ENCODE measurements at places on chromosomes 2 and 18.

GRCh38 chr2:66834859-66835258 lies 399.9 kb downstream of the MEIS1 start:
- no peak for DNase-seq

DNA sequence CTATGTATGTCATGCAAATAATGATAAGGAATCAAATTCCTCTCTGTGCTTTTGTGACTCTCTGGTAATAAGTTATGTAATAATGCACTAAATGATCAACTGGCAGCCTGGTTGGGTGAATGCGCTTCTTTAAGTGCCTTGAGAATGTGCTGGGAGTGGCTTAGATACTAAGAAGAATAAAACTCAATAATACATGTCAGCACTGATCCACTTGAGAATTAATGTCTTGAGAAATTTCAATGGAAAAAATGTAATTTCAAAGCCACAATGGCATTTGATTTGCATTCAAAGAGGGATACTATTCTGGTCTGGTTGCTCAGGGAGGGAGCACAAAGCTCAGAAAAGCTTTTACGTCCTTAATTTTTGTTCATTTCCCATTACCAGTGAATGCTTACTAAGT lies 137.7 kb upstream of the MMADHC start:
- no peak for DNase-seq

- DNase-seq: no peak
These were observed 52.2 kb downstream of the C2orf74 start for GRCh38 chr2:61214171-61214570.

DNA sequence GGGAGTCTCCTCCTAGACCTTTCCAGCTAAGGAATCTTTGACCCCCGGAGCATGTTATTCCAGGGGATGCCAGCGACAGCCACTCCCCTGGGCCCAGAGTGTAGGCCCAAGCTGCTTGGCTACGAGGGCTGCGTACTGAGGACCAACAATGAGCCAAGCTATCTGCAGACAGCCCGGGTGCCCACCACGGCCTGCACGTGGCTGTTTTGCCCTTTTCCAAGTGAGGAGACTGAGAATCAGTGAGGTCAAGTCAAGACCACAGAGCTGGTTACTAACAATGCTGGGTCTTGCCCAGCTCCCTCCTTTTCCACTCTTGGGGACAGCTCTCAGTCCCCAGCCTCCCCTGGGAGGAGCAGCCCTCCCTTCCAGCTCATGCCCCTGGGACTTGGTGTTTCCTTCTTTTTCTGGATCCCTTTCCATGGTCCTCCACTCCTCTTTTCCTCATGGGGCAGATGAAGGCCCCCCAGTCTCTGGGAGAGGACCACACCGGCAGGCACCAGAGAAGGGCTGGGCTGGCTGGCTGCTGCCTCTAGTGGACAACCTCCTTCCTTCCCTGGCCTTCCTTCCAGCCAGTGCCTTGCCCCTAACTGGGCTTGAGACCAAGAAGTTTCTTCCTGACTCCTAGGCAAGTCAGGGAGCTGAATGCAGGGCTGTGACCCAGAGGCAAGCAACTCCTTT lies 550 bp upstream of the MALL start:
- no peak for DNase-seq

GRCh38 chr18:63213936-63214671 lies 105.5 kb downstream of the BCL2 start:
- DNase-seq: no peak

DNA sequence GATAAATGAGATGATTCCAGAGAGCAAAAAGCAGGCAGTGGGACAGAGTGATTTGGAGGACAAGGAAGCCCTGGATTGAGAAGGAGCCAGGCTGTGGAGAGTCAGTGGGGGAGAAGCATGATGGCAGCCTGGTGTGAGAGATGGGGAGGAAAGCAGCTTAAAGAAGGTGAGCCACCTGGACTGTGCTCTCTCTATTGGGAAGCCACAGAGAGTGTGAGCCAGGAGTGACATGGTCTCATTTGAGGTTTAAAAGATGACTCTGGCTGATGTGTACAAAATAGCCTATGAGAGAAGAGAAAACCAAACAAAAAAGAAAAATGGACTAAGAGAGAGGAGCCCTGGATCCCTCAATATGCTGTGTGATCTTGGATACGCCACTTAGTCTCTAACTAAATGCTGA lies 12.9 kb upstream of the EPAS1 start:
- no peak for DNase-seq

GRCh38 chr18:65239787-65240186 lies 511.0 kb upstream of the CDH7 start:
- DNase-seq: no peak

DNA sequence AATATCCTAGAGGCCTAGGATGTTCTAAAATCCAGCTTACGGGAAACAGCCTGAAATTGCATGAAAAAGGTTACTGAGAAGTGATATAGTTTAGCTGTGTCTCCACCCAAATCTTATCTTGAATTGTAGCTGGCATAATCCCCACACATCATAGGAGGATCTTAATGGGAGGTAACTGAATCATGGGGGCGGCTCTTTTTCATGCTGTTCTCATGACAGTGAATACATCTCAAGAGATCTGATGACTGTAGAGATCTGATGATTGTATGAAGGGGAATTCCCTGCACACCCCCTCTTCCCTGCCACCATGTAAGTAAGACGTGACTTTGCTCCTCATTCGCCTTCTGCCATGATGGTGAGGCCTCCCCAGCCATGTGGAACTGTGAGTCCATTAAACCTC lies 385.6 kb upstream of the ID2 start:
- DNase-seq: no peak

DNA sequence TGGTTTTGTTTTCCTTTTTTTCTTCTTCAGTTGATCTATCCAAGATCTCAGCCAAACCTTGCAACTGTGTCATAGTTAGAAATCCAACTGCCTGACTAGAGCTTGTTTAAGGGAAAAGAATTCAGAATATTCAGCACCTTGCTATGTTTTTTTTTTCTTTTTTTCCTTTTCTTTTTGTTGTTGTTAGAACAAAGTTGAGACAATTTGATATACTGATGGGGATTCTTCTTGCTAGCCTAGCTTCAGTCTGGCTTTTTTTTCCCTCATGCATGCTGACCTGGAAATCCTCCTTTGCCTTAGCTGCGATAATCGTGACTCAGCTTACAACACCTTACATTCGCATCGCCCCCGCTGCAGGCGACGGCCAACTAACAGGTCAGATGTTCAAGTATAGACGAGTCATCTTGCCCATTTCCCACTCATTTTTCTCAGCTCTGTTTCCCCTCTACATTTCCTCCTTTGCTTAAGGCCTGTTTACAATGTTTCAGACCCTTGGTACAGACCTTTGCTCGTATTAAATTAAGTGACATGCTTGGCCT lies 487.2 kb upstream of the RAB12 start:
- no peak for DNase-seq

DNA sequence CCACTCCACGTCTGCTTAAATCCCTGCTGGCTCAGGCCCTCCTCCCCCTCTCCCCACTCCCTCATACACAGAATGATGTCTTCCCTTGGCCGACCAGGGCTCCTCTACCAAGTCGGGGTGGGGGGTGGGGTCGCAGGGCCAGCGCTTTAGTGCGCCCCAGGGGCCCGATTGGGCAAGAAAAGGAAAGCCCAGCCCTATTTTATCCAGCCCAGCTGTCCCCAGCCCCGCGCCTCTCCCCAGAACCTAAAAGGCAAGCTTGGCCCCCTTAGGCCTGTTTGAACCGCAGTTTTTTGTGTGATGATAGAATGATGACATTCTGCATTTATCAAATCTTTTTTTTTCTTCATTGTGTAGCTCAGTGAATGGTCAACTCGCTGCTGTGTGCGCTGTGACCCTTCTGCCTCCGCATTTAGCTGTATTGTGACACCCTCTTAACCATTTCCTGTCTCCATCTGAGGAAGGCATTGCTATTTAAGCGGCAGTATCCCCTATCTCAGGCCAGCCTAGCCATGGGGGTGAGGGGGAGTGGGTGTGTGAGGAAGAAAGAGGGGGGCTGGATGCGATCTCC lies 231.4 kb downstream of the HAUS1 start:
- no peak for DNase-seq

DNA sequence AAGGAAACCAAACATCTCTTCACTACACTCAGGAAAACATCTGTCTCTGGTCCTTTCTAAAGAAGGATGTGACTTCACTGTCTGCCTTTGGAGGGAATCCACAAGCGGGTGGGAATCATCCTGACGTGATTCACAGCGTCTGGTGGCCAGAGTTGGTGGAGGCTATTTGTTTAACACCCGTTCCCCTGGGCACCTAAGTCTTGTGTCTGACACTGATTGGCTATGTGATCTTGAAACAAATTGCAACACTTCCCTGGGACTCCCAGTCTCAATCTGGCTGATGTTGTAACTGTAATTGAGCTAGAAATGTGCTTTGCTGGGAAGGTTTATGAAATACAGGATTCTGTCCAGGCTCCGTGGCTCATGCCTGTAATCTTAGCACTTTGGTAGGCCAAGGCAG lies 28.8 kb upstream of the SIX3 start:
- DNase-seq: no peak

DNA sequence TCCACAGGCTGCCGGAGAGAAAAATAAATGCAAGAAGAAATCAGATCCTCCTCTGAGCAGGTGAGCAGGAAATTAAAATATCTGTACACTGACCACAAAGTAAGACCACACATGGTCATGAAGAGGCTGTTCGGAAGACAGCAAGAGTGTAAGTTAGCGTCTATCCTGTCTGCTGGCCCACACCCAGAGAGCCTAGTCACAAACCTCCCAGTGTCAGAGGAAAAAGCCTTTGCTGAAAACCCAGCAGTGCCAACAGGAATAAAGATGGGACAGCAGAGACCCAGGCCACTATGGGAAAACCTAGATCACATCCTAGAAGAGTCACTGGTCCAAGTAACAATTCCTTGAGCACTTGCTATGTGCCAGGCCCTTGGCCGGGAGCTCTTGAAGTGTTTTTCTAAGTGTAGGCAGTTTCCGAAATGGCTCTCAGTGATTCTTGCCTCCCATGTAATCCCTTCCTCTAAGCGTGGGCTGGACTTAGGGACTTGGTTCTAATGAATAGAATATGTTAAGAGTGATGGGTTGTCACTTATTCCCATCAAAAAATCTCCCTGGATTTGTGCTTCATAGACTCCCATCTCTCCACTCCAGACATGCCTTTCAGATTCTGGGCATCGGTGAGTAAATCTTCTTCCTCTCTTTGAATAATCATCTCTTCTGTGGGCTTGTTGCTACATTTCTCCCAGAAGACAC lies 110.9 kb upstream of the PKDCC start:
- no peak for DNase-seq

GRCh38 chr2:230984393-230985220 lies 11.3 kb upstream of the SPATA3 start:
- DNase-seq: no peak

DNA sequence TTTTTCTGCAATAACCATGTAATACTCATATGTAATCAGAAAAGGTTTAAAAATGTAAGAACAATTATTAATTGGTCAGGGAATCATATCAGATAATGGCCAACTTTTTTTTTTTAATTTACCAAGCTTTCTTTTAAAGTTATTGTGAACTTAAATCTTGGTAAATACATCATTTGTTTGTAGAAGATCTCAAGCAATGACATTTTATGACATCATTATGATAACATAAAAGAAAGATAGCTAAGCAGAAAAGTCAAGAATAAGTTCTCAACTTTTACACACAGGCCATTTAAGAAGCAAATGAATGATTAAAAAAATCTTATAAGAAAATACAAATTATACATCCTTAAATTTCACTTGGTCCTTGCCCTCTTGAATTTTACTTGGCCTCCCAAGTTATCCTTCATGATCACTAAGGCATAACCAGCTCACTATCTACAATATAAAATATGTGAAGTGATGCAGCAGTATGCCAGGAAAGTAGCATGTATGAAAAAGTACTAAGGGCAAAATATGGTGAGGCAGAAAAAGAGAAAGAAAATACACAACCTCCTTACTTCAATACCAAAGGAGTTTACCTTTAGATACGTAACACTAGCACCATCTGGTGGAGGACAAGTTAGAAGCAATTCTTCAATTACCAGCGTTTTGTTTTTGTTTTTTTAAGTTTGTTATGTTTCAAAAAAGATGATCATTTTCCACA lies 116.6 kb downstream of the SRBD1 start:
- DNase-seq: no peak

DNA sequence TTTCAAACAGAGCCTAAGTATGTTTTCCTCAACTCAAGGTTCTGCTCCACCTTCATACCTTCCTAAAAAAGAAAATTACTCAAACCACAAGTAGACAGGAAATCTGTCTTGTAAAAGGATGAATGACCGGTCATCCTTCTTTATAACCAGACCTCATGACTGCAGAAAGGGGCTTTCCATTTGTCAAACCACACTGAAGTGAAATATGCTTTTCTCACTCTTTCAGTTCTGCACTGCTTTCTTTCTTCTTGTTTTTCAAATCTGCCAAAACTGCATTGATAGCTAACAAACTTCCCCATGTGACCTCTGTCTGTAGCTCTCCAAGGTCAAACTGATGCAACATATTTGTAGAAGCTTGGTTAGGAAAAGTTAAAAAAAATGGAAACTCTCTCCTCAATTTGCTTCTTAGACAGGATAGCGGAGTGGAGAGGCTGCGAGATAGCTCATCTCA lies 308.9 kb upstream of the CCDC68 start:
- DNase-seq: no peak

DNA sequence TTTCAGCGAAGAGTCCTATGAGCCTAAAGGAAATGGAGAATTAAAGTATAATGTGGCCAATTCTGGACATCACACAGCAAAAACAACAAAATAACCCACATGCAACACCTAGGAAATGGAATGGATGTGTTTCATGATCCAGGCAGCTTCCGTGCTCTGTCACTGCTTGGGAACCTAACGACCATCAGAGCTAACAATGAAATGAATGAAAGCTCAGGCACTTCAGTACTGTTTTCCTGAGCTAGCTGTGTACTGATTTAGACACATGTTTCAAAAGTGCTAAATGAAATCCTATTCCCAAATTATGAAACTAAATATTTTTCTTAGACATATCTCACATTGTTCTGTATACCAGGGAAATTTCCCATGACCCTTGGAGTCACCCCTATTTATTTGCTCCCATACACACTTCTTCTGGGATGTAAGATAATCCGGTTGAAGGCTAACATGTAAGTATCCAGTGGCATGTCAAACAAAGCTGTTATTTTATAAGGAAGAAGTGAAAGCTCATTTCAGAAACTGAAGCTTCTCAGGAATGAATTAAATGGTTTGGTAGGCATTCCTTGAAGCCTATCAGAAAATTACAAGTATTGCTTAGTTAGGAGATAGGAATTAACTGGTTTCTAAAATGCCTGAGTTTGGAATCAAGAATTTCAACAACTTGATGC lies 108.5 kb upstream of the RND3 start:
- no peak for DNase-seq

DNA sequence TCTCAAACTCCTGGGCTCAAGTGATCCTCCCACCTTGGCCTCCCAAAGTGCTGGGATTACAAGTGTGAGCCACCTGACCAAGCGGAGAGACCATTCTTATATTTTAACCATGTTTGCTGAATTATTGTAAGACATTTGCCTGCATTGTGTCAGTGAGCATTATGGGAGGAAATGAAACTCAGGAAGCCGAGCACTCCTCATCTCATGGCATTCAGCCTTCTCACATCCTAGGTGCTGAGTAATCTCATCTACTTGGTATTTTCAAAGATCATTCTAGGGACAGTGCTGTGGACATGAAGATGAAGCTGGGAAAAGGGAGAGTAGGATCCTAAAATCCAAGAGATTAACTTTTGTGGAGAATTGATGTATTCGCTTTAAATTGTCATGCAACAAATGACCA lies 66.1 kb downstream of the NAPG start:
- no peak for DNase-seq

- no peak for DNase-seq
These were observed 54.2 kb downstream of the MRPL35 start for GRCh38 chr2:86253424-86253823.

GRCh38 chr2:142509401-142509800 lies 368.1 kb upstream of the KYNU start:
- DNase-seq: no peak

All from activated CD8-positive, alpha-beta memory T cell treated with anti-CD3 and anti-CD28 coated beads for 1 hour (primary cell).